ENCODE measurements at places on chromosomes 7 and 10.
A peak's percentile ranks its signal among the peaks of the same experiment; 100 is the strongest.

DNA sequence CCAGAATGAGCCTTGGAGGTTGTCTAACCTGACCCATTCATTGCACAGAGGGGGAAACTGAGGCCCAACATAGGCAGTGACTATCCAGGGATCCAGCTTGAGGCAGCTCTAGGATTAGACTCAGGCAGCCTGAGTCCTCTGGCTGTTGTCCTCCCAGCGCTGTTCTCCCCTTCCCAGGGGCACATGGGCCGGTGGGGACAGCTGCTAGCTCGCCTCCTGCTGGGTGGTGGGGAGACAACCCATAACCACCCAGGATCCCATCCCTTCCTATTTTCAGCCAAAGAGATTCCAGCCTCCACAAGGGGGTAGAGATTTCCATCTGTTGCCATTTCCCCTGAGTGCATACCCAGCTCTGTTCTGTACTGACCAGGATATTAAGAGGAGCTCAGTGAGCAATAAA is 145.1 kb upstream of the GPR26 start:
- DNase-seq, result no peak

GRCh38 chr7:17770710-17771375 is 169.5 kb downstream of the SNX13 start:
- DNase-seq, result no peak

- no peak for DNase-seq
Measured at GRCh38 chr10:101124933-101125332, 6.2 kb upstream of the TLX1 start.

DNA sequence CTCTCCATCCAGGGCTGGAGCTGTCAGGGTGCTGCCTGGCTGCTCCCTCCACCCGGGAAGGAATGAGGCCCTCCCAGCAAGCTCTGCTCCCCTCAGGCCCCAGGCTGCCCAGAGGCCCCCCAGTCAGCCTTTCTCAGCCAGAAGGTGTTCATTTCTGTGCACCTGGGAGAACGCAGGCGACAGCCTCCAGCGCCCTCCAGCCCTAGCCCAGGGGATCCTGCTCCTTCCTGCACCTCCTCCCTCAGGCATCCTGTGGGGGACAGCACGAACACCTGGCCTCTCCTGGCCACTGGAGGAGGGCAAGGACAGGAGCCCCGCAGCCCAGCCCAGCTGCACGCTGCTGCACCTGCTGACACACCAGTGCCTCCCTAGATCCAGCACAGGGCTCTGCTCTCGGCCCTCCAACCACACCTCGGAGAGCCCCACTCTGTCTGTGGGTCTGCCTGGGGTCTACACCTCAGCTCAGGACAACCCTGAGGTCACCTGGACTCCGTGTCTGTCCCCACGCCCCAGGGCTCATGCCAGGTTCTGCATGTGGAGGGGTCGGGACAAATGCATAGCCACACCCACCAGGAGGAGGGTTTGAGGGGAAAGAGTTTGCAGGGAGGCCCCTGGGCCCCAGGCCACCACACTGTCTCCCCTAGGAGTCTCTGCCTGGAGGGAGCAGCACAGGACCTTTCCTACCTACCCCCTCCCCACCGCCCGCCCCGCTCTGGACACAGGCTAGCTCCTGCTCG is 7.4 kb upstream of the PWWP2B start:
- DNase-seq, result no peak

GRCh38 chr7:5630670-5631069 is 150.8 kb downstream of the RNF216 start:
- no peak for DNase-seq

DNA sequence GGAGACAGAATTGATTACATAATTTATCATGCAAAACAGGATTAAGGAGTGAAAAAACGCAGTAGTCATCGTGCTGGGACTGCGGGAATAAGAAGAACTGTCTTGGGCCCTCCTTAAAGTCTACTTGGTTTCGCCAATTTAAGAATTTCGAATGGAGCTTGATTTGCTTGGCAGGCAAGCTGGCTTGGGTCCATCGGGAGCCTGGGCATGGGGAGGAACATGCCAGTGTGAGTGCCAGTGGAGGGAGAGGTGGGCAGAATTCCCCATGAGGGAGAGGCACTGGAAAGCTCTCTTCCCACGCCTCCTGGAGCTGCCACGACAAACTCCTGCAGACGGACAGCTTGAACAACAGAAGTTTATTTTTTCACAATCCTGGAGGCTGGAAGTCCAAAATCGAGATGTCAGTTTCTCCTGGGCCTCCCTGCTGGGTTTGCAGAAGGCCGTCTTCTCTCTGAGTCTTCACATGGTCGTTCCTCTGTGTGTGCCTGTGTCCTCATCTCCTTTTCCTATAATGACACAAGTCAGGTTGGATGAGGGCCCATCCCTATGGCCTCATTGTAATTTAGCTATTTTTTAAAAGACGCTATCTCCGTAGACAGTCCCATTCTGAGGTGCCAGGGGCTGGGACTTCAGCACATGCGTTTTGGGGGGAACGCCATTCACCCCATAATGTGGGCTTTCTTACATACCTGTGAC is 528.7 kb upstream of the DPP6 start:
- no peak for DNase-seq

DNA sequence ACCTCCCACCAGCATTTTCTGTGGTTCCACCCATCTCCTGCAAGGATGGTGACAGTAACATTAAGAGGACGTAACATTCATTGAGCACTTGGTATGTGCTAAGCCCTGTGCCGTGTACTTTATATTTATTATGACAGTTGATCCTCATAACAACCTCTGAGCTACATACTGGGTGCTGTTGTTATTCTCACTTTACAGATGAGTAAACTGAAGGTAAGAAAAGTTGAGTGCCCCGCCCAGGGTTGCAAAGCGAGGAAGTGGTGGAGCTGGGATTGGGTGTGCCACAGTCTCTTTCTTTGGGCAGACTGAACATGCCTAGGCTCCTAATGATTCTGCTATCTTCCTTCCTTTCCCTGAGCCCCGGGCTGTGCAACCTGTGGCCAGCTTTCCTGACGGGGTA is 107.4 kb downstream of the SH3PXD2A start:
- no peak for DNase-seq

DNA sequence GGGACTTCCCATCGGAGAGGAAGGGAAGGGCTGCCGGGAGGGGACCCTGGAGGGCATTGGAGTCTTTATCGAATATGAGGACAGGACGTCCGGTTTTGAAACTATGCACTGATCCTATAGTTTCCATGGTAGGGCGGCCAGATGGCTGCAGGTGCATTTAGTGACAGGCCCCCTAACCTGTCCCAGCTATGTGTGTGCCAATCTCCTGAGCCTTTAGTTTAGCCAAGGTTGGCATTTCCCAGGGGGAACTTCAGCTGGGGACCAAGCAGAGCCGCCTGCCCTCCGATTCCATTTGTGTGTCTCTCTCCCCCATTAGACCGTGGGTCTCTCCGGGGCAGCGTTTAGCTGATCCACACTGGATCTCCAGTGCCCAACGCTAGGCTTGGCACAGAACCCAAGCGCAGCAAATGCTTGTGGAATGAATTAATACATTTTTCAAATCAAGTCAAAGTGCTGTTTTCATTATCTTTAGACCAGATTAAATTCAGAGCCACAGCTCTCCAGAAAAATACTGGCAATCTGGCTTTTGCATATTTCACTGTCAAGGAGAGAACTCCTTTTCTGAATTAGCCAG is 19.9 kb downstream of the TMEM270 start:
- DNase-seq, result no peak

- DNase-seq, result peak; percentile 15
Measured at GRCh38 chr7:77935652-77936348, 137.2 kb downstream of the PHTF2 start.

DNA sequence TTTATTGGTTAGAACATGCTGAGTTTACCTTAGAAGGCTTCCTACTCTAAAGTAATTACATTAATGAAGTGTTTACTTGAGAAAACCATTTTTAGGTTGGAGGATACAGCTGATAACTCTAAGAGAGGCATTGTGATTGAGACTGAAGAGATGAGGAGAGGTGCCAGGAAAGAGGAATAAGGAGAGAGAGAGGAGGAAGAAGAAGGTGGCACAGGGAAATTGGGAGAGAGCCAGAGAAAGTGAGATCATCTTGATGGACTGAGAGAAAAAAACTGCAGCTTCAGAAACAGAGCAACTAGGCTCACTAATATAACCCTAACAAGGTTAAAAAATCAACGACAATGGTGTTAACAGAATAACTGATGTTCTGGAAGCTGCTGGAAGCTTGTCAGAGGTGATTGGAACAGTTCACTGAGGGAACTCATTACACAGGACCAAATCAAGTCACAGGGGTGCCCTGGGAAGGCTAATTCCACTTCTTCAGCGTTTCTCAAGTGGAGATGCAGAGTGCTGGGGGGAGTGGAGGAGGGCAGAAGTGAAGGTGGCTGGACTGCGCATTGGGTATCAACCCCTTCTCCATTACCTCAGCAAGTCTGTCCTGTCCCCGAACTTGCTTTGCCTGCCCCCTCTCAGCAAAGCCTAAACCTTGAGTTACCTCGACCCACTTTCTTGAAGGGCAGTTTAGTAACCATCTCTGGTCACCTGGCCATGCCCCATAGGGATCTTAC is 6.9 kb upstream of the SORBS1 start:
- peak; percentile 21 for DNase-seq

DNA sequence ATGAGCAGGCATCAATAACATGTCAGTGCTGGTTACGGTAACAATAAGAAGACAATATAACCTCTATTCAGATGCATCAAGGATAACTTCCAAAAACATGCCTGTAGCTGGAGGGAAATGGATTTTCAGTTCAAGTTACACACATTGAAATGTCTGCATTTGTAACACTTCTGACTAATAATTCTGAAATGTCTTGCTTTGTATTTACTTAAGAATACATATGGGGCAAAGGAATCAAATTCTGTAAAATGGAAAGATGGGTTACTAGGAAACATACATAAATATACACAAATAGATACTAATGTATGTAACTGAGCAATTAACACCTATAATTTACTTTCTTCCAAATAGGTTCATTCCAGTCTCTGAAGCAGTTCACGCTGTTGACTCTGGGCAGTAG is 18.6 kb upstream of the MTPN start:
- DNase-seq, result no peak

- DNase-seq, result no peak
Measured at GRCh38 chr10:132565516-132566209, 28.1 kb downstream of the INPP5A start.

DNA sequence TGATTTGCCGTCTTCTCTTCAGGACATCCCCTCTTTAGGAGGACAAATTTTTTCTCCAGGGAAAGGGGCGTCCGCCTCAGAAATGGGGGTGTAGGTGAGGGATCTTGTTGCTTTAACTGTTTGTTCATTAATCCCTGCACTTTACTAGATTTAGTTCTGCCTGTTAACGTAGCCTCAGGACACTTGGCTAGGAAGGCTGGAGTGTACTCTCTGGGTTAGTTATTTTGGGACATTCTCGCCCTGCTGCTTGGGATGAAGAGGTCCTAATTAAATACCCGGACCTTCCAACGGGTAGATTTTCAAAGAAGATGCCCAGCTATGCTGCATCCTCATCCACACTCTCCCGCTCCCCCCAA is 552 bp upstream of the ZNF365 start:
- no peak for DNase-seq

DNA sequence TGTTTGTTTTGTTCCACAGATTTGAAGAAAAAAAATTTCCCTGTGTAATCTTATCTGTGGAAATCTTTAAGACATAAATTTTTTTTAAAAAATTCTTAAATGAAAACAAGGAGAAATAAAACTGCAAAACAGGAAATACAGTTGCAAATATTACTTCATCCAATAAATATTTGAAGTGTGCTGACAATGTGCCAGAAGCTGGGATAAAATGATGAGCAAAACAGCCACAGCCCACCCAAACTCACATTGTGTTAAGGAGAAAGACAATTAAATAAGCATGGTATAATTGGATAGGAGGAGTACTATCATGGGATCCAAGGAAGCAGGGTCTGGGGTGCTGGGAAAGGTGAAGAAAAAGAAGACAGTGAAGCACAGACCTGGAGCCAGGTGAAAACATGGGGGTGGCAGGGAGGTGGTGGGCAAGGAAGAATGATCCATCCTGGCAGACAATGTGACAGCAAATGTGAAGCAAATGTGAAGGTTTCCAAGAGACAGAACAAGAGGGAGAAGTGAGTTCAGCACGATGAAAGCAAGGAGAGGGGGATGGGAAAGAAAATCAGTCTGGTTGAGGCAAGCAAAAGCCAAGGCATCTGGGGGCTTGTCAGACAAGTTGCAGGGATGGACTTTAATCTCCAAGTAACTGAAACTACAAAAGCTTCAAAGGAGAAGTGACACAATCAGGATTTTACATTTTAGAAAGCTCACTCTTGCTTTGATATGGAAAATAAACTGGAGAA is 135.9 kb downstream of the HIBADH start:
- no peak for DNase-seq

DNA sequence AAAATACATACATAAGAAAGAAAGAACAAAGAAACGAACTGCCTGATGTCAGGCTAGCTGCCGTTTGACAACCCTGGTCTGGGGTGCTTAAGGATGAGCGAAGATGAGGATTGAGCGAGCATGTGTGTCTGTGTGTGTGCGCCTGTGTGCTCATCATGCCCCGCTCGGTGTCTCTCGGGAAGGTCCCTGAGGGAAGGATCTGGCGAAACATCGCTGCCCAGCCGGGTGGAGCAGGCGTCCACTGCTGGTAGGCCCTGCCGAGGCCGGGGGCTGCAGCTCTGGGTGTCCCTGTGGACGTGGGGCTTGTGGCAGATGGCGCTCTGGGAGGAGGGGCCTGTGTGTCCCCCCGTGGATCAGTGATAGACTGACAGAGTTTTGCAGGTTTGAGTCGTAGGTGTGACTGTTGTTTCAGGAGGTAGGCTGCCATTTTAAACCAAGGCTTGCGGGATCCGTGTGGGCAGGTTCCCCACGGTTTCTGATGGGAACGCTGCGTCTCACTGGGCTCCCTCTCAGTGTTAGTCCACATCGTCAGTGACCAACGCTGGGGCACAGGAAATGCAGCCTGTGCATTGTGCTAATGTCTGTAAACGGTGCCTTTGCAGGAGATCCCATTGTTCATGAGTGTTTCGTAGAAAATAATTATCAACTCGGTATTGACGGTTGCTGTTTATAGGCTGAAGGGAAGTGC is 5.9 kb upstream of the SUN1 start:
- DNase-seq, result no peak

GRCh38 chr10:571166-571565 is 118.3 kb downstream of the DIP2C start:
- no peak for DNase-seq

DNA sequence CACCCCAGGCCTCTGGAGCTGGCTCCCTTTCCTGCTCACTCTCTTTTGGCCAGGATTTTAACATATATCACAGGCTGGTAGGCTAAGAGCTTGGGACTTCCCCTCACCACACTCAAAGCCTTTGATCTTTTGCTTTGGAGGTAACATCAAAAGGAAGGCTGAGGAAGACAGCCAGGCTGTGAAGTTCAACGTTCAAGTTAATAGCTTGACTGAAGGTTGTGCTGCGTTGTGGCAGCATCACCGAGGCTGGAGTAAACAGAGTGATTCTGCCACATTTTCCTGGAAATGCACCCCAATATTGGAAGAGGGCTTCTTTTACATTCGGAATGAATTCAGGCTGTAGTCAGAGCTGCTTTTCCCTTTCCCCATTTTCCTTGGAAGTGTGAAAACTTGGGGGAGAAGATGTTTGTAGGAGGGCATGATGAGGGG is 57.3 kb downstream of the TCF7L2 start:
- no peak for DNase-seq

- no peak for DNase-seq
Measured at GRCh38 chr10:105864854-105865253, 1223.8 kb downstream of the SORCS3 start.
